Activated CD8-positive, alpha-beta memory T cell treated with anti-CD3 and anti-CD28 coated beads, Interleukin-2, amount 10 ng/mL, durations not matched to agents 7 days and 5 days (primary cell): ENCODE measurements at places on chromosomes 2 and 18. TPM values are rescaled to one million over a fixed set of nuclear protein-coding genes. Genes with fewer than 3 reads are reported as not detected.

DNA sequence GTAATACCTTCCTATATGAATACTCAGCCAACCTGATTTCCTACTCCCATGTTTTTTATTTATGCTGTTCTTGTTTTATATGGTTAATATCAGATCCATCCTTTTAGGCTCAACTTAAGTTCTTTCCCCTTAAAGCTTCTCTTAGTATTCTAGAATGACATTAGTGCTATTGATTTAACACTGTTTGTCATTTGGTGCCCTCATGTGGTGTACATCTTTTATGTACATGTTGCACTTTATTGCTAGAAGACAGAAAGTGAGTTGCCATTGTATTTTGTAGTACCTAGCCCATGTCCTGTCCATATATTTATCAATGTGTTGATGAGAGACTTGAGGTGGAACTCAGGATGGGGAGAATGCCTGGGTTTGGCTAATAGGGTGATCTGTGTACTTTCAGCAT lies 2.5 kb downstream of the HTRA2 start:
- H3K27ac ChIP-seq: peak overlapping the region; percentile 97
- DNase-seq: no peak
- no peaks in the 10 kb centered on the region for H3K27me3 ChIP-seq
- peaks cover 39% of the 10 kb centered on the region for H3K4me1 ChIP-seq
- peak overlapping the region; percentile 34 for H3K4me3 ChIP-seq
- H3K36me3 ChIP-seq: peaks cover 31% of the 10 kb centered on the region

DNA sequence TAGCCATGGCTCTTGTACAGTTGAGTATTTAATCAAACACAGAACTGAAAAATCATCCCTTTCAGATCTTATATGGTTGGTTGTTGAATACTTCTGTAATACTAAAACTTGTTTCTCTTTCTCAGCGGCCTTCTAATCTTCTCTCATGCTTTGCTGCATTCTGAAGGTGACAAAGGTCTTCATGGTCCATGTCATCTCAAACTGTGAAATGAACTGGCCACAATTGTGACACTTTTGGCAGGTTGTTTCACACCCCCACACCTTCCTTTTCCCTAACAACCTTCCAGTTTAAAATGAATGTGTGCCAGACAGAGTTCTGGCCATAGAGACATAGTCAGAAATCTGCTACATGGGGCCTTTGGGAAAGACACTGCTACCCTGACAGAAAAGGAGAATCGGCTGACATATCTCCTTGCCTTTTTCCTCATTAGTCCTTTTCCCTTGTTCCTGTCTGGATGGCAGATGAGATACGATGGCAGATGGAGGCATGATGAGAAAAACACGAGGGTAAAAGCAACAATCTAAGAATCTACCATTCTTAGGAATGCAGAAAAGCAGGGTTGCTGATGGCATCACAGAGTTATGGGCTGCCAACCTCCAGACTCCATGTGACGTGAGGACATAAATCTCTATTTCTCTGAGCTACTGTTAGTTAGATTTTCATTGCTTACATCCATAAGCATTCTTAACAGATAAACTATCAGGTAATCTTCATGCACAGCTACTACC lies 106.5 kb downstream of the PIGN start:
- no peak for DNase-seq
- peaks cover 1% of the 10 kb centered on the region for H3K36me3 ChIP-seq
- no peaks in the 10 kb centered on the region for H3K27me3 ChIP-seq
- H3K4me1 ChIP-seq: peaks cover 2% of the 10 kb centered on the region
- no peak overlapping the region for H3K4me3 ChIP-seq

Gene NGEF
- not detected for total RNA-seq

- no peak for DNase-seq
- no peaks in the 10 kb centered on the region for H3K27me3 ChIP-seq
- no peaks in the 10 kb centered on the region for H3K4me1 ChIP-seq
- no peak overlapping the region for H3K4me3 ChIP-seq
- no peaks in the 10 kb centered on the region for H3K36me3 ChIP-seq
Observed at GRCh38 chr18:1304392-1304992, 399.8 kb downstream of the ADCYAP1 start.
